ENCODE measurements at places on chromosomes 6 and 20.

DNA sequence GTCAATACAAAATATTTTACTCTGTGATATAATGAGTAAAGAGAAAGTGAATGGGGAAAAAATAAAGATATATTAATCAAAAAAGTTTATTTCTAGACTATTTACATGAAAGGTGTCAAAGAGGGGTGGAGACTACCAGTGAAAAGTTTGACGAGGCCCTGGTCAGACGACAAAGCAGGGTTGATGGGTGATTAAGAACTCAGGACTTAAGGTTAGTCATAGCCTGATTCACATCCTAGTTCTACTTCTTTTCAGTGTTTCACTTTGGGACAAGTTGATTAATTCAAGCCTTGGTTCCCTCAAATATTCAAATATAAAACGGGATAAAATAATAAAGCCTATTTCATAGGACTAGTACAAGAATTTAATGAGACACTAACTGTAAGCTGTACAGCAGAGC, 178.2 kb upstream of the HS3ST5 start:
- DNase-seq = no peak

DNA sequence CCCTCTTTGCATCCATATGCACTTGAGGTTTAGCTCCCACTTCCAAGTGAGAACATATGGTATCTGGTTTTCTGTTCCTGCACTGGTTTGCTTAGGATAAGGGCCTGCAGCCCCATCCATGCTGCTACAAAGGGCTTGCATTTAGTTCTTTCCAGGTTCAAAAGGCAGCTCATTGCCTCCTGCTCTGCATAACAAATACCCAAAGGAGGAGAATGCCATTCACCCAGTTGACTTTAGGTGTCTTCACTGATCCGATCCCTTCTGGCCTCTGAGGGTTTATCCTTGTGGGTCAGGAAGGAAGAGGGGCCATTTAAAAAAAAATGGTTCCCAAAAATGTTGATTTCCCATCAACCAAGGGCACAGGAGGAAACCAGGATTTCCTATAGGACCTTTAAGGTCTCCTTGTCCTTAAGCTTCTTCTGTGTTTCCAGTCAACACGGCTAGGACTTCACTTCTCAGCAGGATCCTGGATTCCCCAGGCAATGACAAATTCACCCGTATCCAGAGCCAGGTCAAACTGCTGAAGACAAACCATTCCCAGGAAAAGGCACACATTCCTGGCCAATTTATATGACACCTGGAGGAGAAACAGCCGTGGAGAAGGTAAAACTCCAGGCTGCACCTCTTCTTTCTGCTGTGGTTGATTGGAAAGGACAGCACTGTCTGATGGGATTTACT, 447.7 kb upstream of the CDH4 start:
- no peak for DNase-seq

GRCh38 chr20:10961651-10962288, 288.0 kb upstream of the JAG1 start:
- DNase-seq = no peak

DNA sequence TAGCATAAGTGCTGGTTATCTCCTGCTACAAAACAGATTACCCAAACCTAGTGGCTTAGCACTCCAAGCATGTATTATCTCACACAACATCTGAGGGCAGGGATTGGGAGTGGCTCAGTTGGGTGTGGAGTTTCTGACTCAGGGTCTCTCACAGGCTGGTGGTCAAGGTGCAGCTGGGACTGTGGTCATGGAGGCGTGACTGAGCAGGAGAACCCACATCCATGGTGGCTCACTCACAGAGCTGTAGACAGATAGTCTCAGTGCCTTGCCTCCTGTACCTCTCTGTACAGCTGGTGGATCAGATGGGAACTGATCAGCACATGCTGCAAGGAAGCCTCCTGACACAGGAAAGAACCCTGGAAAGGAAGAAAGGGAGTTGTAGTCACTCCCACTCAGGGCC, 83.1 kb upstream of the CST7 start:
- no peak for DNase-seq

GRCh38 chr6:106629859-106630163, 433 bp downstream of the QRSL1 start:
- DNase-seq = no peak

GRCh38 chr6:148445116-148445515, 102.5 kb downstream of the SASH1 start:
- no peak for DNase-seq

DNA sequence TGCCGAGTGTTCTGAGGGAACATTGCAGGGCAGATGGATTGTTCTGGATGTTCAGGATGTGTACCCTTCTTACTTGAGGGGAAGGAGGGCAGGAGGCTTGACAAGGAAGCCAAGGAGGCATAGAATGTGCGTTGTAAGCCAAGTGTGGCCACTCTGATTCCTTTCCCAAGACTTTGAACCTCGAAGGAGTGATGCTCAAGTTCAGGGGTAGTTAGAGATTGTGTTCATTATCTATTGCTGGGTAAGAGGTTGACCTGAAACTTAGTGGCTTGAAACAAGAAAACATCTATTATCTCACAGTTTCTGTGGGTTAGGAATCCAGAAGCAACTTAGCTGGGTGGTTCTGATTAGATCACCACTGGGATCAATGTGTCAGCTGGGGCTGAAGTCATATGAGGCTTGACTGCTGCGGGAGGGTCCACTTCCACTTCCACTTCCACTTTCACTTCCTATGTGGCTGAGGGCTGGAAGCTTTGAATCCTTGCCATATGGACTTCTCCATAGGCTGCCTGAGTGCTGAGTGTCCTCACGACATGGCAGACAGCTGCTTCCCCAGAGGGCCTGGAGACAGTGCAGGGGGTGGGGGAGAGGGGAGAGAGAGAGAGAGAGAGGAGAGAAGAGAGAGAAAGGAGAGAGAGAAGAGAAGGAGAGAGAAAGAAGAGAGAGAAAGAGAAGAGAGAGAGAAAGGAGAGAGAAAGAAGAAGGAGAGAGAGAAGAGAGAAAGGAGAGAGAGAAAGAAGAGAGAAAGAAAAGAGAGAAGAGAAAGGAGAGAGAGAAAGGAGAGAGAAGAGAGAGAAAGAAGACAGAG, 6.9 kb upstream of the CD40 start:
- DNase-seq = no peak

- DNase-seq = no peak
Observed at GRCh38 chr20:33345342-33345741, 56.0 kb downstream of the CDK5RAP1 start.

GRCh38 chr6:18823782-18824386, 436.7 kb downstream of the RNF144B start:
- peak; percentile 9 for DNase-seq
